Activated CD4-positive, CD25-positive, alpha-beta regulatory T cell (primary cell): ENCODE measurements at places on chromosomes 5 and 9.

- no peak for DNase-seq
Observed at GRCh38 chr9:113311961-113312360, 8.8 kb upstream of the RNF183 start.

GRCh38 chr5:15627109-15627508, 127.1 kb downstream of the FBXL7 start:
- DNase-seq = no peak

GRCh38 chr5:143679777-143680176, 132.2 kb upstream of the HMHB1 start:
- DNase-seq = no peak

DNA sequence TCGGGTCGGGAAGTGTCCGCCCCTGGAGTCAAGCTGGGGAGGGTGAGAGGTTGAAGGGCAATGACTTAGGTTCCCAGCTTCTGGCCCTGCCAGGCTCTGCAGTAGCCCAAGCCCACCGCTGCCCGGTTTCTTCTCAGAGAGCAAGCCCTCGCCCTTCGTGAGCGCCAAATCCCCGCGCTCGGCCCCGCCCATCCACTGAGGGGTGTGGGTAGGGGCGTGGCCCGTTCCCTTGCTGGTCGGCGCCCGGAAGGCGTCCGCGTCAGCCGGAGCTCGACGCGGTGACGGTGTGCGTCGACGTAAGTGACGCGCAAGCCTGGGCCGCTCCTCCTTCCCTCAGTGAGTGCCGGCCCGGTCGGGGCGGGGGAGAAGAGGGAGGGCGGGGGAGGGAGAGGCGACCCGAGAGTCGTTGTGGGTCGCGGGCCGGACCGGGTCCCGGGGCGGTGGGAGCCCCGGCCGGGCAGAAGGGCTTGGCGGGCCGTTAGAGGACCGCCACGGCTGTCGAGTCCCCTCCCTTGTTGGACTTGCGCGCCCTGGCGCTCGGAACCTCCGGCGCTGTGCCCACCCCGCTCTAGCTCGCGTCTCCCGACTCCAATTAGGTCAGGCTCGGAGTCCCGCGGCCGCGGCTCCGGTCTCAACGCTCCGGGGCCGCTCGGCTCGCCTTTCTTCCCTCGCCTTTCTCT, 659 bp downstream of the ZNF131 start:
- DNase-seq = peak; percentile 96

GRCh38 chr5:4023753-4024335, 428.2 kb downstream of the IRX1 start:
- DNase-seq = no peak

- DNase-seq = no peak
Observed at GRCh38 chr5:95080441-95080840, 204.5 kb downstream of the MCTP1 start.

GRCh38 chr5:60161340-60161934, 267.9 kb upstream of the PDE4D start:
- DNase-seq = no peak

- DNase-seq = no peak
Observed at GRCh38 chr5:102959055-102959454, 160.9 kb downstream of the GIN1 start.

GRCh38 chr9:117555964-117556629, 141.2 kb upstream of the ASTN2 start:
- no peak for DNase-seq

GRCh38 chr9:115391168-115391825, 273.3 kb upstream of the TNC start:
- no peak for DNase-seq

- no peak for DNase-seq
Observed at GRCh38 chr9:101846161-101846560, 107.7 kb upstream of the GRIN3A start.

GRCh38 chr5:67989456-67989855, 226.1 kb upstream of the PIK3R1 start:
- no peak for DNase-seq

- no peak for DNase-seq
Observed at GRCh38 chr9:69444791-69445190, 119.8 kb downstream of the ENTREP1 start.

DNA sequence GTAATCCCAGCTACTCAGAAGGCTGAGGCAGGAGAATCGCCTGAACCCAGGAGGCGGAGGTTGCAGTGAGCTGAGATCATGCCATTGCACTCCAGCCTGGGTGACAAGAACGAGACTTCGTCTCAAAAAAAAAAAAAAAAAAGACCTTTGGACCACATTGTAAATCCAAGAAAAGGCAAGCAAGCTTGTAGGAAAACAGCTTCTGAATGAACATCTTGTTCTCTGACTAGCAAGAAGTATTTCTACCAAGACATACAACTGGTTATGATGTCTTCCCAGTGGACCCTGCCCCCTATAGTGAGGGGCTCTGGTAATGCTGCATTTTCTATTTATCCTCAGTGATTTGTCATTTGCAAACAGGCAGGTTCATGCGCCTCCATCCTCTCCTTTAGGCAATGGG, 4.5 kb upstream of the EIF4EBP3 start:
- no peak for DNase-seq

DNA sequence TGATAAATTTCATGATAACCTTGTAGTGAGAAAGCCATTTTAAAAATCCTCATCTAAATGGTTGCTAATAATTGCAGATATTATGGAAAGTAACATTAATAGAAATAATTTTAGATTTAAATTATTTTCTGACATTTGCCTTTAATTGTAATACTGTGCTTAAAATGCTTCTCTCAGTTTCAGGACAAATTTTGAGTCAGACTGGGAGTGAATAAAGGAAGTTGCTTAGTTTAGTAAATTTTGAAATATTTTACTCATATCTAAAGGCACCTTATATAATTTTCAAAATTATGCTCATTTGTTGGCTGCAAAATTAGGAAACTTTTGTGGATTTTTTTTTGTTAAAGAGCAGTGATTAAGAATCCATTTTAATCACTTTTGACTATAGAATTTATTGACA, 93.8 kb downstream of the CSNK1G3 start:
- no peak for DNase-seq

GRCh38 chr5:2631758-2632157, 119.7 kb downstream of the IRX2 start:
- DNase-seq = no peak

DNA sequence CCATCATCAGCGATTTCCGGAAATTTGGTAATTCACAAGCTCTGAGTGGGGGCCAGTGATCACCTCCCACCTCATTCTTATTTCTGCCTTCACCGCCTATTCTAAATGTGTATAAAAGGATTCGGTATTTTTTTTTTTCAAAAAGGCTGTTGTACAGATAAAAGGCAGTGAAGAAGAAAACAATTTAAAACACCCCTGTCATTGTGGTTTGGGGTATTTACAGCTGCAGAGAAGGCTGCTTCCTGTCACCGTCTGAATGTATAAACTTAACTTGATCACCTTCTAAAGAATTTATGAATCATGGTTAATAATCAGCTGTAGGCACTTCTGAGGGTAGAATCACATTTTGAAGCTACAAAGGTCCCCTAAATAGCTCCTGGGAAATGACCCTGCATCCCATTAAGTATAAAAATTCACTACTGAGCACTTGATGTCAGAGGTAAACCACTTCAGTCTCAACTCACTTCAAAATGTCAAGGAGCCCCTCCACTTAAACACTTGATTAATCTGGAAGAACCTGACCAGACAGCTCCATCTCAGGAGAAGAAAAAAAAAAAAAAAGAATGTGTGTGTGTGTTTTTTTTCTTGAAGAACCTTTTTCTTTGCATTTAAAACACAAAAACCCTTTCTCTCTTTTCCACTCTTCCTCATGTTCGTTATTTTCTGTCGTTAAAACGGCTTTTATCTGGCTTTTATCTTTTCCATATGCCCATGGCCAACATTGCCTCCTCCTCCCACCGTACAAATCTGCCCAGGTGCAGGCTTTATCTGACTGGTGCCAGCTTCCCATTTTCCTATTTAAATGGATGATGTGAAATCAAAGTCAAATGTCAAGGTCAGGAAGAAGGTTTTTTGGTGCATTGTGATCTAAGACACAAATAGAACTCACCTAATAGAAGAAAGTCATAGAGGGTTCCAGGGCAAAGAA, 291.2 kb downstream of the IRX1 start:
- DNase-seq = no peak

DNA sequence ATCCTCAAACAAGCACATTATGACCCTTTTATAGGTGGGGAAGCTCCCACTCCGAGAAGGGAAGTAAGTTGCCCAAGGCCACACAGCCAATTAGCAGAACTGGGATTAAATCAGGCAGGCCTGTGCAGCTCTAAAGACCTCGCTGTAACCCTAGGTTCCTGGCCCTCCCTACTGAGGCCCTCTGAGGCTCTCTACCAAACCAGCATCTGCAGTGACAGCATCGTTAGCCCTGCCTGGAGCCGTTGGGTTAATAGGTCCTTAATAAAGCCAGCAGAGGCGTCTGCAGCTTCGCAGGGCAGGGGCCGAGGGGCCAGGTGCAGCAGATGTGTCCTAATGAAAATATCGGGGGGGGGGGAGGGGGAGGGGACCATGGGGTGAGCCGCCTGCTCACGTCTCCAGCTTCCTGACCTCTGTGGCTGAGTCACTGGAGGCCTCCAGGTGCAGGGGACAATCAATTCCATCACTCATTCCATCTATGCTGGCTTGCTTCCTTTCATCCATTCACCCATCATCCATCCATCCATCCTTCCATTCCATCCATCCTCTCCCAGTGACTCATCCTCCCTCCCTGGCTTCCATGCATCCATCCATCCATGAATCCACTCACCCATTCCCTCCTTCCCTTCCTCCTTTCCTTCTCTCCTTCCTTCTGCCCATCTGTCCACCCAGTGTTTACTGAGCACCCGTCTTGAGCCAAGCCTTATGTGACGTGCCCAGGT, 203.9 kb downstream of the C9orf50 start:
- DNase-seq = no peak

DNA sequence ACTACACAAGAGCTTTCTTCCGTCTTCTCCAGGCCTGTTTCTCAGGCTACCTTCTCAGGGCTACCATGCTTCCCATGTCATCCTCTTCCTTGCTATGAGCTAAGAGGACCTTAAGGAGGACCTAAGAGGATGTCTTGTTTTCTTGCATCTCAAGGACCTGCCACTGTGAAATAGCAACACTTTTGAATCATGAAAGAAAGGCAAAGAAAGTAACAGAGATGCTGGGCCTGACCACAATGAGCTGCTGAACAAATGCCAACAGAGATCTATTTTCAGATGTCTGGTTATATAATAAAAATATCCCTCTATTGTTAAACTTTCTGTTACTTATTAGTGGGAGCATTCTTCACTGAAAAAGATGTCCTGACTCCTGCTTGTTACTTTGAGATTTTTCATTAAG, 36.7 kb upstream of the ANXA1 start:
- no peak for DNase-seq

GRCh38 chr5:149019679-149020078, 43.2 kb downstream of the SH3TC2 start:
- DNase-seq = no peak

DNA sequence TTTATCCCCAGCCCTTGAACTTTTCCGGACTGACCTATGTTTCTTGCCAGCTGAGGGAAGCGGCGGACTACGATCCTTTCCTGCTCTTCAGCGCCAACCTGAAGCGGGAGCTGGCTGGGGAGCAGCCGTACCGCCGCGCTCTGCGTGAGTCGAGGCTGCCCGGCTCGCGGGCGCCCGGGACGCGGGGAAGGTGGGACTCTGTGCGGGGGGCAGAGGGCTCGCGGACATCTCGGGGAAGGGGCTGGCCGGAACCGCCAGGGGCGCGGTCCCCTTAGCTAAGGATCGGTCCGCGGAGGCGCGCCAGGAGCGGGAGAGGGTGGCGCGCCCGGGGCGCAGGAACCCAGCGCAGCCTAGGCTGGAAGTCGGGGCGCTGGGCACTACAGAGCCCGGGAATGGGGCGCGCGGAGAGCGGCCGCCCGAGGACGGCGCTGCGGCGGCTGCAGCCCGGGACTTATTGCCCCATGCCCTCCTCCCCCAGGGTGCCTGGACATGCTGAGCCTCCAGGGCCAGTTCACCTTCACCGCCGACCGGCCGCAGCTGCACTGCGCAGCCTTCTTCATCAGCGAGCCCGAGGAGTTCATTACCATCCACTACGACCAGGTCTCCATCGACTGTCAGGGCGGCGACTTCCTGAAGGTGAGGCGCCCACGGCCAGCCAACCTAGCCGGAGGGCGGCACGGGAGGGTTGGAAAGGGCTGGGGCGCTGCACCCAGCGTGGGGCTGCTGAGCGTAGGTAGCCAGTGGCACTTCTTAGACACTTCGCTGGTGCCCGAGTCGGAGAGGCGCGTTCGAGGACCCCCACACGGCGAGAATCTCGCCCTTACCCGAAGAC, 922 bp downstream of the CRHBP start:
- DNase-seq = no peak
